ENCODE measurements at places on chromosomes 12 and 14.
A peak's percentile ranks its signal among the peaks of the same experiment; 100 is the strongest.

DNA sequence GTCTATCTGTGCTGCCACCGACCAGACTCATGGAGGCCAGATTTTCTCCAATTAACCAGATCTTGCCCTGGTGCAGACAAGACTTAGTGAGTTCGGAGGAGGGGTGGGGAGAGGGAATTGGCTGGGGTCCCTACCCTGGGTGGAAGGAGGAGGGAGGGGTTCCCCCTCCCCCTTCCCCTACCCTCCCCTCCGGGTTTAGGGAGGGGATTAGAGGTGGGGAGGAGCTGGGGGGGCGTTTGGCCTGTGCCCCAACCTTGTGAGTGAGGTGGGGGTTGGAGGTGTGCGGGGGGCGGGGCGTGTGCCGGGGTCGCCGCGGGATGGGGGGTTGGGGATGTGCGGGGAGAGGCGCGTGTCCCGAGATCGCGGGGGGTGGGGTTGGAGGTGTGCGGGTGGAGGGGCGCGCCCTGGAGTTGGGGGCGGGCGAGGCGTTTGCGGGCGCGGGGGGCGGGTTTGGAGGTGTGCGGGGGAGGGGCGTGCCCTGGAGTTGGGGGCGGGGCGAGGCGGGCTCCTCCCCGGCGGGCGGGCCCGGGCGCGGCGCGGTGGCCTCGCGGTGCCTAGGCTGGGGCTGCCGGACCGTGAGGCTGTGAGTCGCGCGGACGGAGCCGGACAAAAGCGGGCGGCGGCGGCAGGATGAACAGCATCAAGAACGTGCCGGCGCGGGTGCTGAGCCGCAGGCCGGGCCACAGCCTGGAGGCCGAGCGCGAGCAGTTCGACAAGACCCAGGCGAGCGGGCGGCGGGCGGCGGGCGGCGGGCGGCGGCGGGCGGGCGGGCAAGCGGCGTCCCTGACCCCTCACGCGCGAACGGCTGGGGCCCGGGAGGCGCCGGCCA, at the start of gene HIP1R:
Gene HIP1R (plus strand): TSS at position 537 of the 829 bp plus-strand sequence. CDS start 94 bp downstream, at position 631.
- peak; percentile 46 for DNase-seq

DNA sequence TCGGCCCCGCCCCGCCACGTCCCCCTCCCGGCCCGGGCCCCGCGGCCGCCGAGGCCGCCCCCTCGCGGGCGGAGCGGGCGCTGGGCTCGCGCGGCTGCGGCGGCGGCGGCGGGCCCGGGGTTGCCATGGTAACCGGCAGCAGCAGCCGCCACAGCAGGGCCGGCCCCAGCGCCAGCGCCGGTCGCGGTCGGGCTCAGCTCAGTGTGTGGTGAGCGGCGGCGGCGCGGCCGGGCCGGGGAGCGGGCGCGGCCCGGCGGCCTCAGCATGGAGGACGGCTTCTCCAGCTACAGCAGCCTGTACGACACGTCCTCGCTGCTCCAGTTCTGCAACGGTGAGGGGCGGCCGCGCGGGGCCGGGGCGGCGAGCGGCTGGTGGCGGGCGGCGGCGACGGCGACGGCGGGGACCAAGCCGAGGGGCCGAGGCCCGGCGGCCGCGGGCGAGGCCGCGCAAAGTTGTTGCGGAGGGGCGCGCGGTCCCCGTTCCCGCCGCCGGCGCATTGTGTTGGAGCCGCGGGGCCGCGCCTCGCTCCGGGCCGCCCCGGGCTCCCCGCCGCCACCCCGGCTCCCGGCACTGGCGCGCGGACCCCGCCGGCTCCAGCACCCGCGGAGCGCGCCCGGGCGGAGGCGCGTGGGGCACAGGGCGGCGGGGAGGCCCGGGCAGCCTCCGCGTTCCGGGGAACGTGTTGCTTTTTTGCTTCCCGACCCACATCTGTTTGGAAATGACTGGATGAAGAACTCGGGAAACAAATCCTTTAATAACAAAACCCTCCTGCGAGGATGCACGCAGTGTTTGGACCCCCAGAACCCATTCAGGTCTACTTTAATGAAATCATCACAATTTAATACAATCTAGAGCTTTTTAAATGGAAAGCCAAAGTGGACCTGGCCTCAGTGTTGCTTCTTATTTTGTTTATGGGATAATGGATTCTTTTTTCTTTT, at the start of gene EML1:
Gene EML1 (plus strand): TSS at position 201 of the 938 bp plus-strand sequence. CDS start 64 bp downstream, at position 265.
- peak; percentile 68 for DNase-seq

DNA sequence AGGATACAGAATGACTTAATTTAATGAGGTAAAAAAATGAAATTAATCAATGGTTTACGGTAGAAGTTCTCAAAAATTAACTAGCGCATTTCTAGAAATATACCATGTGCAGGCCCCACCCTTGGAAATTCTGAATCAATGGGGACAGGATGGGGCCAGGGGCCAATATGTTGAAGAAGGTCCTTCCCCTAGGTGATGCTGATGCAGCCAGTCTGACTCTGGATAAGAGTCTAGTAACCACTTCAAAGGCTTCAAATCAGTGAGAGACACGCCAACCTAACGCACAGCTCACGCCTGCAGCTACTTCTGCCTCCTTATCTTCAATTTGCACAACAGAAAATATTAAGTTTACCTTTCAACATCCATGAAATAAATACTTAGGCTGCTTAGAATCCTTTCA, 14.9 kb downstream of the GIT2 start:
- no peak for DNase-seq

- no peak for DNase-seq
These were observed 117.3 kb downstream of the ERC1 start for GRCh38 chr12:1108276-1108675.

GRCh38 chr12:120257041-120257821, 8.3 kb downstream of the PXN start:
- no peak for DNase-seq

DNA sequence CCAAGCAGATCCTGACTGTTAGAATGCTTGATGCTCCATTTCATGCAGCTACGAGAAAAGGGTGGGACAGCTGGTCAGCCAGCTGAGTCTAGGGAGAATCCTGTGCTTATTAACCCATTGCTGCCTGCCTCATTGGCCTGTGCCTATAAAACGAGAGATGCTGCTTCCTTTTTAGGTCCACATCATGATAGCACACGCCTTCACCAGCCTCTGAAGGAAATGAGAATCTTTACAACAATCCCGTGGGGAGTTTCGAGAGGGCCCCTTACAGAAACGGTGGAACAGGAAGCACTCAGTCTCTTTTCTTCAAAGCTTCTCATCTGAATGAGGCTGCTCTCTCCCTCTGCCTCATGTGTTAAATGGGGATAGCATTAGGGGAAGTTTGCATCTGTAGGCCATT, 147.3 kb upstream of the RFLNA start:
- DNase-seq = no peak

GRCh38 chr12:62604871-62605270, 138.2 kb downstream of the MON2 start:
- DNase-seq = no peak

GRCh38 chr12:126534495-126534894, 1469.3 kb downstream of the AACS start:
- no peak for DNase-seq

DNA sequence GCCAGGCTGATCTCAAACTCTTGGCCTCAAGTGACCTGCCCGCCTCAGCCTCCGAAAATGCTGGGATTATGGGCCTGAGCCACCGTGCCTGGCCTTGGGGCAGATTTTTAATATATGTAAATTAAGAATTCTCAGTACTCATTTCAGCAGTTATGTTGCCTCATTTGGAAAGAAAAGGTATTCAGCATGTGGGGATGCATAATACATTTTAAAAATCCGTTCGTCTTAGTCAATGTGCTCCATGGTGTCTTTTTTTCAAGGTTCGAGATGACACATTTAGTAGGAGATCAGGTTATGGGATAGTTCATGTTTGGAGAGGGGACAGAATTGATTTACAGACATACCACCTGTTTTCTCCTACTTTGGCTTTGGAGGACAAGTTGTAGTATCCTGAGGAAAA, 10.2 kb downstream of the SYNE2 start:
- no peak for DNase-seq

GRCh38 chr14:104927901-104928300, 3.2 kb downstream of the PLD4 start:
- DNase-seq = no peak

- no peak for DNase-seq
These were observed 71.3 kb downstream of the DERA start for GRCh38 chr12:15982471-15982870.

- no peak for DNase-seq
These were observed 634 bp upstream of the TMEM63C start for GRCh38 chr14:77180726-77181602.

DNA sequence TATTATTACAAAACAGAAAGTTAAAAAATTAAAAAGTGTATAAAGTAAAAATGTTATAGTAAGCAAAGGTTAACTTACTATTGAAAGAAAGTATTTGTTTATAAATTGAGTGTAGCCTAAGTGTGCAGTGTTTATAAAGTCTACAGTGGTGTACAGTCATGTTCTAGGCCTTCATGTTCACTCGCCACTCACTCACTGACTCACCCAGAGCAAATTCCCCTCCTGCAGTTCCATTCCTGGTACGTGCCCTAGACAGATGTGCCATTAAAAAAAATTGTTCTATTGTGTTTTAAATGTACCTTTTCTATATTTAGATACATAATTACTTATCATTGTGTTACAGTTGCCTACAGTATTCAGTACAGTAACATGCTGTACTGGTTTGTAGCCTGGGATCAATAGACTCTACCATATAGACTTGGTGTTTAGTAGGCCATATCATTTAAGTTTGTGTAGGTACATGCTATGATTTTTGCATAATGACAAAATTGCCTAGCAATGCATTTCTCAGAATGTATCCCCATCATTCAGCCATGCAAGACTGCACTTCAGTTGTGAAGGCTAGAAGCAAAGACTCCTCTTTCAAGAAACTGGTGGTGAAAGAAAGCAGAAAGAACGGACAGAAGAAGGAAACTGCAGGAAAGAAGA, 100.6 kb downstream of the DACT1 start:
- DNase-seq = no peak

- DNase-seq = no peak
These were observed 103.7 kb downstream of the SRGAP1 start for GRCh38 chr12:63948211-63948610.
